ENCODE measurements at places on chromosomes 11 and 22.

- no peak for DNase-seq
These were observed 111.7 kb downstream of the MYO18B start for GRCh38 chr22:25853501-25854284.

DNA sequence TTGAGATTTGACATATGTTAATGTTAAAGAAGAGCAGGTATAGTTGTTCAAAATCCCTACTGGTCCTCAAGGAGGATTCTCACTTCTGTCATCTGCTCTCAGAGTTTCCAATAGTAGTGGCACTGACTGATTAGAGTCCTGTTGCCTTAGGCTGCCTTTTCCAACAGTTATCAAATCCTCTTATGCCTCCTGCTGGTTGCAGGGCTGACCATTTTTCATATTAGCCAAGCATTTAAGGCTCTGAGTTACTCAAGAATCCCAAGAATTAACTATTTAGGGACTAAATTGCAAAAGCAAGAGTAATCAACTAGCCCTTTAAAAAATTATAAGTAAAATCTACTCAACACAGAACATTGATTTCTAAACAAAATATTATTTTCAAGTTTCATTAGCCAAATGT, 212.0 kb upstream of the CHORDC1 start:
- DNase-seq = peak; percentile 55

- peak; percentile 62 for DNase-seq
These were observed 9.9 kb upstream of the SEC14L3 start for GRCh38 chr22:30481711-30482110.

DNA sequence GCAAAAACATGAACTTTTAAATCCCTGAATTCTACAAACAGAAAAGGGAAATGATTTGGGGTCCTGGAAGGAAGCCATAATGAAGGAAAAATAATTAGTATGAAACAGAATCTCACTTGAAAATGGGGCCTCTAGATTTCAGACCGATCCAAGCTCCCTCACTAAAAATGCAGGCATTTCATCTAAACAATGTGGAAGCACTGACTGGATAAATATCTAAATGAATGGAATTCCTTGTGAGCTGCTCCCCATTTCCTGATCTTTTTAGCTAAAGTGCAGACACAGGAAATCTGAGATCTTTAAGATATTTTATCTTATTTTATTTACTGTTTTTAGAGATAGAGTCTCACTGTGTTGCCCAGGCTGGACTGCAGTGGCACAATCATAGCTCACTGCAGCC, 1255.8 kb downstream of the LRRC4C start:
- no peak for DNase-seq

- no peak for DNase-seq
These were observed 137.8 kb upstream of the BDNF start for GRCh38 chr11:27837895-27838563.

- DNase-seq = peak; percentile 53
These were observed 47.5 kb upstream of the TCF20 start for GRCh38 chr22:42317691-42318547.

DNA sequence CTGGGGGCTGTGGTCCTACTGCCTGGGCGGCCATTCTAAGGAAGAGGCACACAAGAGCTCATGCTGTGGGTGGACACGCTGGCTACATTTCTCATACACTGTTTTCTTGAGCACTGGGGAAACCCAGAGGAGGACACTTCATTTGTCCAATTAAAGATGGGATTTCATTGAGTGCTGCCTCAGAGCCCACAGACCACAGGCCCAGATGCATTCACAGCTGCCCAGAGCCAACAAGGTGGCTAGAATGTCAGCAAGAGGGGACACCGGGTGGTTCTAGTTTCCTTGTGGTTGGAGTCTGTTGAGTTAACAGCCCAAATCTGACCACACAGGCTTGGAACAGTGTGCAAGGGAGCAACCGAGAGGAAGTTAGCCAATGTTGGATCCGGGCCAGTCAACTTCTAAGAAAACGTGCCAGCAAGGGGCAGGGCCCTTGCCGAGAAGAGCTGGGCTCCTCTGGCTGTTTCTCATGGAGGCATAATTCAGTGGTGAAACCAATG, 35.0 kb upstream of the SORL1 start:
- DNase-seq = peak; percentile 77

- no peak for DNase-seq
These were observed 8.8 kb downstream of the C11orf96 start for GRCh38 chr11:43951231-43951630.

- DNase-seq = peak; percentile 64
These were observed 63.4 kb downstream of the GRAMD1B start for GRCh38 chr11:123493349-123494063.

GRCh38 chr11:22193348-22194051, 615 bp downstream of the ANO5 start:
- no peak for DNase-seq
